ENCODE measurements at places on chromosomes 11 and 22.

DNA sequence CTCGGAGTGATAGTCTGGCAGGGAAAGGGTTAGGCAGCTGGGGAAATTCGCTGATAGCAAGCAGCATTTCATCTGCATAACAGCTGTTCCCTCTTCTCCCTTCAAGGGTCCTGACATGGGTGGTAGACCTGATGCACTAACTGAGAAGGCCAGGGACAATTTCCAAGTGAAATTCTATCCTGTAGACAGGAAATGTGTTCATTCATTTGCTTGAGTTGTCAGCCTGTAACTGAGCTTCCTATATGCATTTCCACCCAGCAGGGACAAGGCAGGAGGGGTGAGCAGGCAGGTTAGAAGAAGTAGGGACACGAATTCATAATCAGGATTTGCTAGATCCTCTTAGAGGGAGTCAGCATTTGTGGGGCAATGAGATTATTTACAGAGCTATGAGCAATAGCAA, 154.3 kb upstream of the NCAM1 start:
- peaks cover 28% of the 10 kb centered on the region for H3K27me3 ChIP-seq
- DNase-seq, result no peak
- H3K27ac ChIP-seq, result no peak overlapping the region
- H3K4me1 ChIP-seq, result no peaks in the 10 kb centered on the region
- no peaks in the 10 kb centered on the region for H3K36me3 ChIP-seq
- H3K4me3 ChIP-seq, result no peak overlapping the region

- no peaks in the 10 kb centered on the region for H3K27me3 ChIP-seq
- H3K36me3 ChIP-seq, result peaks cover 90% of the 10 kb centered on the region
- H3K4me3 ChIP-seq, result no peak overlapping the region
- no peaks in the 10 kb centered on the region for H3K4me1 ChIP-seq
These were observed 15.6 kb downstream of the SUN2 start for GRCh38 chr22:38740116-38740723.

- H3K4me3 ChIP-seq, result no peak overlapping the region
- H3K36me3 ChIP-seq, result no peaks in the 10 kb centered on the region
- H3K4me1 ChIP-seq, result no peaks in the 10 kb centered on the region
- H3K27me3 ChIP-seq, result peaks cover 5% of the 10 kb centered on the region
These were observed 5.8 kb downstream of the SLC22A9 start for GRCh38 chr11:63375434-63375833.

- H3K27me3 ChIP-seq, result peaks cover 5% of the 10 kb centered on the region
- peaks cover 2% of the 10 kb centered on the region for H3K36me3 ChIP-seq
- no peak overlapping the region for H3K27ac ChIP-seq
- H3K4me3 ChIP-seq, result no peak overlapping the region
- no peak for DNase-seq
- H3K4me1 ChIP-seq, result peaks cover 6% of the 10 kb centered on the region
These were observed 42.4 kb upstream of the PRODH start for GRCh38 chr22:18978506-18978905.

GRCh38 chr11:22711880-22712279, 45.5 kb downstream of the GAS2 start:
- H3K27me3 ChIP-seq, result no peaks in the 10 kb centered on the region
- no peak overlapping the region for H3K27ac ChIP-seq
- H3K4me1 ChIP-seq, result peaks cover 6% of the 10 kb centered on the region
- H3K36me3 ChIP-seq, result no peaks in the 10 kb centered on the region
- no peak overlapping the region for H3K4me3 ChIP-seq

- no peaks in the 10 kb centered on the region for H3K27me3 ChIP-seq
- H3K27ac ChIP-seq, result no peak overlapping the region
- H3K4me3 ChIP-seq, result no peak overlapping the region
- peaks cover 2% of the 10 kb centered on the region for H3K4me1 ChIP-seq
These were observed 307.7 kb downstream of the SHANK2 start for GRCh38 chr11:70944636-70945035.

GRCh38 chr11:26806219-26806618, 84.4 kb upstream of the SLC5A12 start:
- H3K36me3 ChIP-seq, result no peaks in the 10 kb centered on the region
- H3K4me1 ChIP-seq, result no peaks in the 10 kb centered on the region
- DNase-seq, result no peak
- H3K27ac ChIP-seq, result no peak overlapping the region
- peak overlapping the region; percentile 20 for H3K4me3 ChIP-seq

GRCh38 chr11:116281173-116282160, 491.3 kb downstream of the BUD13 start:
- peaks cover under 1% of the 10 kb centered on the region for H3K4me1 ChIP-seq
- H3K36me3 ChIP-seq, result no peaks in the 10 kb centered on the region
- H3K27me3 ChIP-seq, result peaks cover 12% of the 10 kb centered on the region

DNA sequence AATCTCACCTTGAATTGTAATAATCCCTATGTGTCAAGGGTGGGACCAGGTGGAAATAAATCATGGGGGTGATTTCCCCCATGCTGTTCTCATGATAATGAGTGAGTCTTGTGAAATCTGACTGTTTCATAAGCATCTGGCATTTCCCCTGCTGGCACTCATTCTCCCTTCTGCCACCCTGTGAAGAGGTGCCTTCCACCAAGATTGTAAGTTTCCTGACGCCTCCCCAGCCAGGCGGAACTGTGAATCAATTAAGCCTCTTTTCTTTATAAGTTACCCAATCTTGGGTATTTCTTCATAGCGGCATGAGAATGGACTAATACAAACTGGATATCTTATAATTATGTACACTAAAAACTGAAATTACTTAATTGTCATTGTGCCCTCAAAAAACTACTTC, 189.2 kb upstream of the API5 start:
- DNase-seq, result no peak
- no peaks in the 10 kb centered on the region for H3K27me3 ChIP-seq
- H3K27ac ChIP-seq, result no peak overlapping the region
- H3K4me1 ChIP-seq, result no peaks in the 10 kb centered on the region
- H3K4me3 ChIP-seq, result no peak overlapping the region

DNA sequence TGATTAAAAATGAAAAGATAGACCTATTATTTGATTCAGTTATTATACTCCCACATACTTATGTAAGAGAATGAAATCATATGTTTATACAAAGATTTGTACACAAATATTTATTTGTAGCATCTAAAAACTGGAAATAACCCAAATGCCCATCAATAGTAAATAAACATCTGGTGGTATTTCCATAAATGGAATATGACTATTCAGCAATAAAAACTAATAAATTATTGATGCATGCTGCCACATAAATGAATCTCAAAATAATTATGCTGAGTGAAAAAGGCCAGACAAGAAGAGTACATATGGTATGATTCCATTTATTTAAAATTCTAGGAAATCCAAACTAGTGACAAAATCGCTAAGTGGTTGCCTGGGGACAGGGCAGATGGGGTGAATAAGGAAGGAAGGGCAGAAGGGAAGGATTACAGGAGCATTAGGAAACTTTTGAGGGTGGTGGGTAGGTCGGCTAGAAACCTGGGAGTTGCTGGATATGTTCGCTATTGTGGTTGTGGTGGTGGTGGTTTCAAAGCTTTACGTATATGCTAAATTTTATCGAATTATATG, 41.5 kb downstream of the JAM3 start:
- no peak overlapping the region for H3K27ac ChIP-seq
- H3K27me3 ChIP-seq, result no peaks in the 10 kb centered on the region
- no peaks in the 10 kb centered on the region for H3K36me3 ChIP-seq
- no peak overlapping the region for H3K4me3 ChIP-seq

DNA sequence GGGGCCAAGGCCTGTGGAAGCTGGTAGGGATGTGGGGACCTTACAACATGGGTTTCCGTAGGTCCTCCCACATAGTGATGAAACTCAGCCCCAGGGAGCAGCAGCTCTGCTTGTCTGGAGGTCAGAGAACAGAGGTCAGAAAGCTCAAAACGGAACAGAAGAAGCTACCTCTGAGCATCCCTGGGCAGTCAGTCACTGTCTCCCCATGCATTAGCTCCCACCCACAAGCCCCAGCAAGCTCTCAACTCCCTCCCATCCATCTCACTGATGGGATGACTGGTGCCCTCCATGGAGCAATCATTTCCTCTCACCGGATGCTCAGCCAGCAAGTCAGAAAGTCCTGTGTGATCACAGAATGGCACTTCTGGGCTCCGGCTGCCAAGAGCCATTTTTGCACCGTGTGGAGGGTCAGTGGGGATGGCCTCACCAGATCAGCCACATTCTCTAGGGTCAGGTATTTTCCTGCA, 1.9 kb downstream of the TPP1 start:
- no peak overlapping the region for H3K27ac ChIP-seq
- peak; percentile 89 for DNase-seq
- H3K36me3 ChIP-seq, result peaks cover 34% of the 10 kb centered on the region
- H3K4me1 ChIP-seq, result peaks cover 25% of the 10 kb centered on the region
- H3K4me3 ChIP-seq, result peak overlapping the region; percentile 97
- no peaks in the 10 kb centered on the region for H3K27me3 ChIP-seq

GRCh38 chr11:57598831-57599155, 1.3 kb downstream of the SERPING1 start:
- H3K27ac ChIP-seq, result no peak overlapping the region
- H3K4me1 ChIP-seq, result peaks cover 9% of the 10 kb centered on the region
- H3K4me3 ChIP-seq, result no peak overlapping the region

Measured in mesenchymal stem cell (in vitro differentiated cells and primary cell).